ENCODE measurements at places on chromosomes 1 and 21.

DNA sequence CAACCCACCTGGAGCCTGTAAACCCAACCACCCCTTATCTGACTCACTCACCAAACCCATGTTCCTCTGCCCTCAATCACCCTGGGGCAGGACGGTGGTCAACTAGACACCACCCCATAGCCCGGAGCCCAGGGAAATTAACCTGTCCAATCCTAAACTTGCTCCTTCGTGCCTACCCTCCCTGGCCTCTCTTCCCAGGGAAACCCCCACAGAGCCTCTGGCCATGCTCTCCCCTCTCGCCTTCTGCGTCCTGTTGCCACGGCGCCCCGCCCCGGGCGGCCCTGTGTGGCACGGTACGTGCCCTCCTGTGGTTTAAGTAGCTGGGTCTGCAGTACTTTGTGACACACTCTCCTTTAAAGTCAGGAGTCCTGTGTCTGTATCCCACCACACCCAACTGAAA, 4.0 kb upstream of the FTCD start:
- no peak for DNase-seq

- DNase-seq = no peak
These were observed 14.1 kb downstream of the PDXK start for GRCh38 chr21:43733060-43733459.

- DNase-seq = no peak
These were observed 53.6 kb upstream of the DMRTA2 start for GRCh38 chr1:50476800-50477199.

- no peak for DNase-seq
These were observed 3.7 kb upstream of the MROH9 start for GRCh38 chr1:170931650-170932049.

DNA sequence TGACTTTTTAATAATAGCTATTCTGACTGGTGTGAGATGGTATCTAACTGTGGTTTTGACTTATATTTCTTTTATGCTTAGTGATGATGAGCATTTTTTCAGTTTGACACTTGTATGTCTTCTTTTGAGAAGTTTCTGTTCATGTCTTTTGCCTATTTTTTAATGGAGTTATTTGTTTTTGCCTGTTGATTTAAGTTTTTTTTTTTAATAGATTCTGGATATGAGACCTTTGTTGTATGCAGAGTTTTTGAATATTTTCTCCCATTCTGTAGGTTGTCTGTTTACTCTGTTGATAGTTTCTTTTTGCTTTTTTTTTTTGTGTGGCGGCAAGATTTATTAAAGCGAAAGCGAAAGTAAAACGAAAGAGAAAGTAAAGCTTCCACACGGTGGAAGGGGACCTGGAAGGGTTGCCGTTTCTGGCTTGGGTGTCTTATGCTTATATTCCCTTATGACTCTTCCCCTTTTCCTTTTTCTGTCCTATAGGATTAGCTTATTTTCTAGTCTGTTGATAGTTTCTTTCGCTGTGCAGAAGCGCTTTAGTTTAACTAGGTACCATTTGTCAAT, 67.6 kb downstream of the TBX19 start:
- DNase-seq = no peak

DNA sequence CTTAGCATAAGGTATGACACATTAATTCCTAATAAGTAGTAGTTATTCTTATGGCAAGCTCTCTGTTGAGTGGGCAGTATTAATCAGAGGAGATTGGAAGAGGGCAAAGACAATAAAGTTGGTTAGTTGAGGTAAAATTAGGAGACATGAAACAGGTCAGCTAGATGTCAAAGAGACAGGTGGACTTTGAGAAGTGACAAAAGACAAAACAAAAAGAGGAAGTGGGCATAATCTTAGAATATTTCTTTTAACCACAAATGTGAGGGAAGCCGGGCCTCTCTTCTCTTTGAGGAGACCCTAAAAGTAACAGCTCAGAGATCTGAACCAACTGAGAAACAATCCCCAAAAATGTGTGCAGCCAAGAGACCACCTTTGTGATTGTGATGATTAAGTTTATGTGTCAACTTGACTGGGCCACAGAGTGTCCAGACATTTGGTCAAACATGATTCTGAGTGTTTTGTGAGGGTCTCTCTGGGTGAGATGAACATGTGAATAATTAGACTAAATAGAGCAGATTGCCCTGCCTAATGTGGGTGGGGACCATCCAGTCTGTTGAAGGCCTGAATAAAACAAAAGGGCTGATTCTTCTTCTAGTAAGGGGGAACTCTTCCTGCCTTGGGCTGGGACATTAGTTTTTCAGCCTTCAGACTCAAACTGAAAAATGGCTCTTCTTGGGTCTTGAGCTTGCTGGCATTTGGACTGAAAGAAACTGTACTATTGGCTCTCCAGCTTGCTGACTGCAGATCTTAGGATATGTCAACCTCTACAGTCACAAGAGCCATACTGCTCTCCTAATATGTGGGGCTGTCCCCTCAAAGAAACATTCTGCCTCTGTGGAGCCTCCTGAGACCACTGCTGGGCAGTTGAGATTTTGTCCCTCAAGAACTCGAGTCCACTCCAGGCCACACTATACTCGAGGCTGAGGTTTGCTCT, 40.0 kb downstream of the FCRL5 start:
- no peak for DNase-seq

DNA sequence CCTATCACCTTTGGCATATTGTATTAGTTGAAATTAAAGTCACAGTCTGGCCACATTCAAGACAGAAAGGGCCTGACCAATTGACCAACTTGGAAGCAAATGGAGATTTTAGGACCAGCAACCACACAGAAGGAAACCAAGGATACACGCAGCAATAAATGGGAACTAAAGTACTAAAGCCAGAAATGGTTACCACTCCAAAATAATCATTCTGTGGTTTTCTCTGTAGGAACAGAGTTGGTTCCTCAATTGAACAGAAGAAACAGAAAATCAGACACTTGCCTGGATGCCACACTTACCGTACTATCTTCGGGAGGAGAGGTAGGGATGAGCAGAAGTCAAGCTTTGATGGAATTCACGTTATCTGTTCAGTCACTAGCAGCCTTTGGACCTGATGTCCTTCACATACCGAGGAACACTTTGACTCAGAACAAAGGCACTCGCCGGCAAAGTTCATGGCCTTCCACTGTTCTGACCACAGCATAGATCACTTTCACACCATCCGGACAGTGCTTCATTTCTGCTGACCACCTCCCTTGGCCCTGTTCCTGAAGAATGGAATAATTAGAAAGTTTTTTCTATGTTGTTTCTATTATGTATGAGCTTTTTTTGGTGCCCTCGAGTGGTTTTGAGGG, 96.9 kb downstream of the LPAR3 start:
- no peak for DNase-seq

- DNase-seq = no peak
These were observed 223.6 kb downstream of the LRRC7 start for GRCh38 chr1:69791311-69791710.

DNA sequence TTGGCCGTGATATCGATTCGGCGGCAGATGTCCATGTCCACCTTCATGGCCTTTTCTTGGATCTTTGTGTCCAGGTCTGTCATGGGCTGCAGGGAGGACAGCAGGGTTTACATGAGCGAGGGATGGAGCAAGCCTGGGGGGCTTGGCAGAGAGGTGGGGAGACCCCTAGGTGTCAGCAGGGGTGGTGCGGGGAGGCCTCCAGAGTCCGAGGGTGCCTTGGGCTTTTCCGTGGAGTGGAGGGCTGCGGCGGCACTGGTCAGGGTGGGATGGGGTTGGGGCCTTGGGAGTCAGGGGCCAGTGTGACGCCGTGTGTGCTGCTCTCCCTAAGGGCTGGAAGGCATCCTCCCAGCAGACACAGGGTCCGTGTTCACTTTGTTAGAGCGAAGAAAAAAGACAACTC, 16.1 kb upstream of the ALDH4A1 start:
- no peak for DNase-seq

- DNase-seq = no peak
These were observed 13.9 kb upstream of the MAP3K21 start for GRCh38 chr1:233313434-233314155.

GRCh38 chr1:24905979-24906720, 23.9 kb downstream of the RUNX3 start:
- no peak for DNase-seq

GRCh38 chr1:219744652-219745469, 132.0 kb upstream of the ZC3H11B start:
- no peak for DNase-seq

- no peak for DNase-seq
These were observed 3.3 kb downstream of the TMEM200B start for GRCh38 chr1:29120367-29120766.

DNA sequence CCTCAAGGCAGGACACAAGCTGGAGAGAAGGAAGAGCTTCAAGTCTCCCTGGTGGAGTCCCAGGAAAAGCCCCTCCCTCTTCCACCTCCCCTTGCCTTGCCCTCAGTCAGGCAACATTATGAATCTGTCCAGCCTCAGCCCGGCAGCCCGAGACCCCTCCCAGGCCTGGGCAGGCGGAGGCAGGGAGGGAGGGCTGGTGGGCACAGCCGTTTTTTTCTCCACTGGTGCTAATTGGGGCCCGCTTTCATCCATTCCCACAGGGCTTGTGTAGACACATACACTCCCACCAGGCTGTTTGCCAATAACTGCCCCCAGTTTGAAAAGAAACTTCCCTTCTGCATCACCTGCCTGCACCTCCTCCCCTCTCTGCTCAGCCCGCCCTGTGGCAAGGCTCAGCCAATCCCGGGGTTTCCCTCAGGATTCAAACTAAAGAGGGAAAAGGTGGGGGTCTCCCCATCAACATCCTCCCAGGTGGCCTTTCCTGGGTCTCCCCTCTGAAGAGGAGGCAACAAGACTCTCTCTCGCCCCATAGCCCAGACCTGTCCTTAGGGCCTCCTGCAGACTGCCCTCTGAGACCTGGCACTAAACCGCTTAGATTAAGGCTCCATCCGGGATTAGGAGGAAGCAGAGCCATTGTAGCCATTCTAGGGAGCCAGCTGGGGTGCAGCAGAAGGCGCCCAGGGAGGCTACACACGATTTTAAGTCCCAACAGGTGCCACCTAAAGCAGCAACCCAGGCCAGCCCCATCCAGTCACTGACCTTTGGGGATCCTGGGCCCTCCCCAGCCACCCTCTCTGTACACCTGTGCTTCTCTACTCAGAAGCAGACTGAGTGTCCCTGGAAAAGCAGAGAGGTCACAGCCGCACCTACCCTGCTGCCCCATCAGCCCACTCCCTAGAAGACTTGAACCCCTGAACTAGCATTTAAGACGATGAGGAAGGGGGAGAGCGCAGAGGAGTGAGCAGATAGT, 3.5 kb downstream of the IGSF9 start:
- peak; percentile 17 for DNase-seq

- no peak for DNase-seq
These were observed 1.3 kb downstream of the TMEM167B start for GRCh38 chr1:109091839-109092193.

DNA sequence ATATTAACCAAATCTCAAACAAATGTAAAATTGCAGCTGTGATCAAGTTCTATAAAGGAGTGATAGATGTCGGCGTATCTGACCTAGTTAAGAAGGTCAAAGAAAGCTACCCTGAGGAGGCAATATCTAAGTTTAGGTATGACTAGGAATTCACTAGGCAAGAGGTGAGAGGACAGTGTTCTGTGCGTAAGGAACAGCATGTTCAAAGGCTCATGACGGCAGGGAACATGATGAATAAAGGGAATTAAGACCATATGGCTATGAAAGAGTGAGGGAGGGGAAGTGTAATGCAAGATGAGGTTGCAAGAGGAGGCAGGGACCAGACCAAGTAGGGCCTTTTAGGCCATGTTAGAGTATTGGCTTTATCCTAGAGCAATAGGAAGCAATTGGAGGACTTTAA, 8.6 kb downstream of the LIX1L start:
- no peak for DNase-seq

DNA sequence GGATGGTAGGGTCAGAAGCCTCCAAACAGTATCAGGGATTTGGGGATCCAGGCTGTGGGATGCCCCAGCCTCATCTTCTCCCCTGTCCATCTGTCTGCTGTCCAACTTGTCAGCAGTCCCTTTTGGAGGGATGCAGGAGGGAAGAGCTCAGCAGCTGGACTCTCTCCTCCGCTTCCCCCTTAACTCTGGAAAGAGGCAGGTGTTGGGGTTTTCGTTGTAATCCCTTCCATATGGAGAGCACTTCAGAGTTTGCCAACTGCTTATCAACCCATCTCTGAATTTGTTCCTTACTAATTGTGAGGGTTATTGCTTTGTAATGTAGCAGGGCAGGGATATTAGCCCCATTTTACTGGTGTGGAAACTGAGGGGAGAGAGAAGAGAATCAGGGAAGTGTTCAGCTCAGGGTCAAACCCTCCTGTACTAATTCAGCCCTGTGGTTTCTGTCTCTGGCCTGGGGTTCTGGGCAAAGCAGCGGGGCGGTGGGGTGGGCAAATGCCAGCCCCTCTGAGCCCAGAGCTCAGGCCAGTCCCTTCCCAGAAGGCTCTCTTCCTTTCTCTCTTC, 3.2 kb downstream of the CITED4 start:
- no peak for DNase-seq

DNA sequence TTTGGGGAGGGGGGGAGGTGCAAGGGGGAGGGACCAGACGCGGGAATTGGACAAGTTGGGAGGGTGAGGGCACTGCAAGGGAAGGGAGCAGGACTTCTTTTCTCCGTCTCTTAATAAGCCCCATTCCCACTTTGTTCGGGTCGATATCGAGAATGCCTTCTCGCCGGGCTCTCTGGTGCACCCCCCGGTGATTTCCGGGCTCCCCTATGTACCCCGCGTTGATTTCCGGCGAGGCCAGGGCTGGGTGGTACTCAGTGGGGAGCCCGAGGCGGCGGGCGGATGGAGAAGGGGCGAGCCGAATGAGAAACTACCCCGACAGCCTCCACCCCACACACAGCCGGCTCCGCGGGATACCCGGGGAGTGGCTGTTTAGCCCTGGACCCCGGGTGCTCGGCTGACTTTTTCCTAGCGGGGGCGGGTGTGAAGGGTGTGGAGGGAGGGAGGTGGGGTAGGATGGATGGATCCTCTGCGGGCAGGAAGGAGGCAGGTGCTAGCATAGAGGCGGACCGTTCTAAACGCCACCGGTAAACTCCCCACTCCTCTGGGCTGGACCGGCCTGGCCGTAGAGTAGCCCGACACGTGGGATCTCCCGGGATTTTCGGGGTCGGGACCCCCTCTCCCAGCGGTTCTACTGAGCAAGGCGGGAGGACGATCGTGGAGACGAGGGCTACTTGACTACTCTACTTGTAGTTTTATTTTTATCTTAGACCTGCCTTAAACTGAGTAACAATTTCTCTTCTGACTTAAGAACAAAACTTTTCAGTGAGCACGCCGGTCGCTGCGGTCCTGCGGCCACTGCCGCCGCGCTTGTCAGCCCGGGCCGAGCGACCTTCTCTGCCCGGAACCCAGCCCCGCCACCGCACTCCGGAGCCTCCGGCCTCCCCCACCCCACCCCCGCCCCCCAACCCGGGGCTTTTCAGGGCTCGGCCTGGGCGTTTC, 1.0 kb downstream of the RNF220 start:
- no peak for DNase-seq

DNA sequence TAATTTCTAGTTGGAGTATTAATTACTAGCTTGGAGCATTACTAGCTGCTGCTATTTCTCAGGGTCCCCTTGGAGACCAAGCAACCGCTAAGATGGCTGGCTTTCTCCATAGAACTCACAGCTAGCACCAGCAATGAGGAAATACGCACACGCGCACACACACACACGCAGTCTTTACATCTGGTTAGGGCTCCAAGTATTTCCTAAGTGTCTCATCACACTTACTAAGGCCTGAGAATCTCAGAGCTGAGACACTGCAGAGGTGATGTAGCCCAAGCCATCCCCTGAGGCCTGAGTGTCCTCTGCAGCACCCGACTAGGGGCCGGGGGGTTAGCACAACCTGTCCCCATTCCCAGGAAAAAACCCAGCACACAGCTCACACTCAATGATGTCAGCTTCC, 42.5 kb downstream of the ITPKB start:
- DNase-seq = no peak

All from NCI-H1417 treated with DMSO at 0.1 percent for 48 hours (cell line).